ENCODE measurements at places on chromosomes 3 and 15.
A peak's percentile ranks its signal among the peaks of the same experiment; 100 is the strongest.

GRCh38 chr3:87625876-87626275 lies 349.5 kb upstream of the POU1F1 start:
- no peak for DNase-seq

GRCh38 chr3:40417845-40418543 lies 31.0 kb downstream of the ENTPD3 start:
- no peak for DNase-seq

- DNase-seq, result no peak
Observed at GRCh38 chr3:65540666-65541065, 498.1 kb downstream of the MAGI1 start.

- DNase-seq, result no peak
Observed at GRCh38 chr15:70200511-70201424, 103.1 kb upstream of the TLE3 start.

DNA sequence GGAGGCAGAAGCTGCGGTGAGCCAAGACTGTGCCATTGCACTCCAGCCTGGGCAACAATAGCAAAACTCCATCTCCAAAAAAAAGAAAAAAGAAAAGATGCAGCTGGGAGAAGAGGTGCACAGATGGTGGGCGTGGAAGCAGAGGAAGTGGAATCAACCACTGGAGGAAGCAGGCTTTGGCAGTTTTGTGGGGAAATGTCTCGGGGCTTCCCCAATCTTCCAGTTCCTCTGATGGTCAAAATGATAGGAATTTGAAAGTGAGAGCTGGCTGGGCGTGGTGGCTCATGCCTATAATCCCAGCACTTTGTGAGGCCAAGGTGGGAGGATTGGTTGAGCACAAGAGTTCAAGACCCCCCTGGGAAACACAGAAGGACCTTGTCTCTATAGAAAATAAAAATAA lies 48.1 kb upstream of the SMAD3 start:
- no peak for DNase-seq

- no peak for DNase-seq
Observed at GRCh38 chr15:63900306-63900705, 66.6 kb upstream of the HERC1 start.

DNA sequence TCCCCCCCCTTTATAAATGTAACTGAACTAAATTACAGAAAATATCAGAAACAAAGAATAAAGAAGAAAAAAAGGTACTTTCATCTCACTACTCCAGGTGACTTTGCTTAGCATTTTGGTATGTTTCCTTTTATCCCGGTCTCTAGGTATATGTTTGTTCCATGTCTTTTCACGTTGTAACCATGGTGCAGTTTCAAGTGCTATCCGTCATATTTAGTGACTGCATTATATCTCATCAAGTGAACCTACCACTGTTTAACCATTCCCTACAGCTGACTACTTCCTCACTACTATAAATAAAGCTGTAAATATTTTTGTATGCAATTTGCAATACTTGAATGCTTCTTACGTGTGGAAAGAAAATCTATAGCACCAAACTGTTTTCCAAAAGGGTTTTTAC lies 2.2 kb downstream of the BTBD1 start:
- no peak for DNase-seq

DNA sequence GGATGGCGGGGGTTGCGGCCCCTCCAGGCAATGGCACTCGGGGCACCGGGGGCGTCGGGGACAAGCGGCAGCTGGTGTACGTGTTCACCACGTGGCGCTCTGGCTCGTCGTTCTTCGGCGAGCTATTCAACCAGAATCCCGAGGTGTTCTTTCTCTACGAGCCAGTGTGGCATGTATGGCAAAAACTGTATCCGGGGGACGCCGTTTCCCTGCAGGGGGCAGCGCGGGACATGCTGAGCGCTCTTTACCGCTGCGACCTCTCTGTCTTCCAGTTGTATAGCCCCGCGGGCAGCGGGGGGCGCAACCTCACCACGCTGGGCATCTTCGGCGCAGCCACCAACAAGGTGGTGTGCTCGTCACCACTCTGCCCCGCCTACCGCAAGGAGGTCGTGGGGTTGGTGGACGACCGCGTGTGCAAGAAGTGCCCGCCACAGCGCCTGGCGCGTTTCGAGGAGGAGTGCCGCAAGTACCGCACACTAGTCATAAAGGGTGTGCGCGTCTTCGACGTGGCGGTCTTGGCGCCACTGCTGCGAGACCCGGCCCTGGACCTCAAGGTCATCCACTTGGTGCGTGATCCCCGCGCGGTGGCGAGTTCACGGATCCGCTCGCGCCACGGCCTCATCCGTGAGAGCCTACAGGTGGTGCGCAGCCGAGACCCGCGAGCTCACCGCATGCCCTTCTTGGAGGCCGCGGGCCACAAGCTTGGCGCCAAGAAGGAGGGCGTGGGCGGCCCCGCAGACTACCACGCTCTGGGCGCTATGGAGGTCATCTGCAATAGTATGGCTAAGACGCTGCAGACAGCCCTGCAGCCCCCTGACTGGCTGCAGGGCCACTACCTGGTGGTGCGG lies 1.9 kb downstream of the CHST2 start:
- DNase-seq, result no peak

DNA sequence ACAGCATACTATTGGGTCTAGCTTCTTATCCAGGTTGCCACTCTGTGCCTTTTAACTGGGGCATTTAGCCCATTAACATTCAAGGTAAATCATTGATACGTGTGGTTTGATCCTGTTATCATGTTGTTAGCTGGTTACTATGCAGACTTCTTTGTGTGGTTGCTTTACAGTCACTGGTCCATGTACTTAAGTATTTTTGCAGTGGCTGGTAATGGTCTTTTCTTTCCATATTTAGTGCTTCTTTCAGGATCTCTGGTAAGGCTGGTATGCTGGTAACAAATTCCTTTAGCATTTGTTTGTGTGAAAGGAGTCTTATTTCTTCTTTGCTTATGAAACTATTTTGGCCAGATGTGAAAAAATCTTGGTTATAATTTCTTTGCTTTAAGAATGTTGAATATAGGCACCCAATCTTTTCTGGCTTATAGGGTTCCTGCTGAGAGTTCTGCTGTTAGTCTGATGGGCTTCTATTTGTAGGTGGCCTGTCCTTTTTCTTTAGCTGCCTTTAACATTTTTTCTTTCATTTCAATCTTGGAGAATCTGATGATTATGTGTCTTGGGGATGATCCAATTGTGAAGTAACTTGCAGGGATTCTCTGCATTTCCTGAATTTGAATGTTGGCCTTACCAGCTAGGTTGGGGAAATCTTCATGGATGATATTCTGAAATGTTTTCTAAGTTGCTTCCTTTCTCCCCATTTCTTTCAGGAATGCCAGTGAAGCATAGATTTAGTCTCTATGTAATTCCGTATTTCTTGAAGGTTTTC lies 39.3 kb downstream of the CCR1 start:
- DNase-seq, result no peak

GRCh38 chr15:73329501-73330200 lies 39.1 kb downstream of the HCN4 start:
- DNase-seq, result no peak

GRCh38 chr15:88322461-88322860 lies 65.9 kb upstream of the NTRK3 start:
- no peak for DNase-seq

GRCh38 chr15:42065033-42065432 lies 29.3 kb downstream of the PLA2G4D start:
- no peak for DNase-seq

DNA sequence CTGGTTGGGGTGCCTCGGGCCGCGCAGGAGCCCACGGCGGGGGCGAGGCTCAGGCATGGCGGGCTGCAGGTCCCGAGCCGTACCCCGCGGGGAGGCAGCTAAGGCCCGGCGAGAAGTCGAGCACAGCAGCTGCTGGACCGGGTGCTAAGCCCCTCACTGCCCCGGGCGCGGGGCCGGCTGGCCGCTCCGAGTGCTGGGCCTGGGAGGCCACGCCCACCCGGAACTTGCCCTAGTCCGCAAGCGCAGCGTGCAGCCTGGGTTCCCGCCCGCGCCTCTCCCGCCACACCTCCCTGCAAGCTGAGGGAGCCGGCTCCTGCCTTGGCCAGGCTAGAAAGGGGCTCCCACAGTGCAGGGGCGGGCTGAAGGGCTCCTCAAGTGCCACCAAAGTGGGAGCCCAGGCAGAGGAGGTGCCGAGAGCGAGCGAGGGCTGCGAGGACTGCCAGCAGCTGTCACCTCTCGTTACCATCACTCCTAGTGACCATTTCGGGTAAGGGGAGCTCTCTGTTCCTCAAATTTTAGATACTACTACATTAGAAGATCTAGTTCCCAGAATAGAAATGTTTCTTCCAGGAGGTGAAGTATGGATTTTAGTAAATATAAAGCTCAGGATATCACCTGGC lies 417.0 kb upstream of the AGTR1 start:
- no peak for DNase-seq

DNA sequence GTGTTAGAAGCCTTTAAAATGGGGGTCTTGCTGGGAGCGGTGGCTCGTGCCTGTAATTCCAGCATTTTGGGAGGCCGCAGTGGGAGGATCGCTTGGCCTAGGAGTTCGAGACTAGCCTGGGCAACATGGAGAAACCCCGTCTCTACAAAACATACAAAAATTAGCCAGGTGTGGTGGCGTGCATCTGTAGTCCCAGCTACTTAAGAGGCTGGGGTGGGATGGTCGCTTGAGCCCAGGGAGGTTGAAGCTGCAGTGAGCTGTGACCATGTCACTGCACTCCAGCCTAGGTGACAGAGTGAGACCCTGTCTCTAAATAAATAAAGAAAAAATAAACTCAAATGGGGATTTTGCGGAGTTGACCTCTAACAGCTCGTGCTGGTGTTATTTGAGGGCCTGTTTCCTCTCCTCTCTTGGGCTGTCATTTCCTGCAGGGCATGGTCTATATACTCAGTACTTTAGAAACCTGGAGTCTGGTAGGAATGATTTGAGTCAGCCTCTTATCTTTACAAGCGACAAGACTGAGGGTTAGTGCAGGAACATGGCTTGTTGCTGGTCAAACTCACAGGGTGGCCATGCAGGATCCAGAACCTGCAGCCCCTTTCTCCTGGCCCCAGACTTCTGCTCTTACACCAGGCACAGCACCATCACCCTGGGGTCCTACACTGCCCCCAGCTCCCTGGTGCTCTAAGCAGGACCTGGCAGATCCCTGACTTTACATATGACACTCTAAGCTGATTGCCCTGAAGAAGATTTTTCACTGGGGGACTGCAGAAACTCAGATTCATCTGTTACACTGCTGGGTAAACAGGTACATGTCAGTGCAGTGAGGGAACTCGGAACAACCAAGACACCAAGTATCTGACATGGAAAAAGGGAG lies 15.1 kb downstream of the EHD4 start:
- DNase-seq, result no peak

DNA sequence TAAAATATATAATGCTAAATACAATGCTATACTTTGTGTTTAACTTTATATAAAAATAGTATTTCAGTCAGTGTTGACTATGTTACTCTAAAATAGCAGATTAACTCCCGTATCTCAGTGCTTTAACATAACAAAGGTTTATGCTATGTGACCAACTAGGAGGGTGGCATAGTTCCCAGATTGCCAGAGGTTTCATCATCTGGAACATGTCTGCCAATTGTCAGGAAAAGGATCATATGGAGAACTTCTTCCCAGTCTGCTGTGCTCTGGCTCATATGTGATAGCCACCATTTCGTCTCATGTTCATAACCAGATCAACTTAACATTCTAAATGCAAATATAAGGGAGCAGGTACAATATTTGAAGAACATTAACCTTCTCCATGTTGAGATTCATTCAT lies 720.2 kb downstream of the MCTP2 start:
- no peak for DNase-seq

DNA sequence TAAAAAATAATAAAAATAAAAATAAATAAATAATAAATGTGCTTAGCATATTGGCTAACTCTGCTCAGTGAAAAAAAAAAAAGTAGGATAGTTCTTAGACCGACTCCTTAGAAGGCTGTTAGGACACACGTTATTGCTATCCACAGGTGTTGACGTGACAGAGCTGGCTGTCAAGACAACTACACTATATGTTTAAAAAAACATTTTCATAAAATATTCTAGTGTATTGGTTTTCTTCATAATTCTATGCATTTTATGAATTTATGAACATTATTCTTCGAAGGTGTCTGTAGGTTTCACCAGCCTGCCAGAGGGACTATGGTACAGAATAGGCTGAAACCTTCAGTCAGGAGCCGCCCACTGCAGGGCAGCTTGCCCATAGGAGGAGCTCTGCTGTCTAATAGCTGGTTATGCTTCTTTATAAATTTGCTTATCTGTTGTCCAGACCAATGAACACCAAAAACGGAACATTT lies 9.2 kb downstream of the TM4SF1 start:
- DNase-seq, result no peak

DNA sequence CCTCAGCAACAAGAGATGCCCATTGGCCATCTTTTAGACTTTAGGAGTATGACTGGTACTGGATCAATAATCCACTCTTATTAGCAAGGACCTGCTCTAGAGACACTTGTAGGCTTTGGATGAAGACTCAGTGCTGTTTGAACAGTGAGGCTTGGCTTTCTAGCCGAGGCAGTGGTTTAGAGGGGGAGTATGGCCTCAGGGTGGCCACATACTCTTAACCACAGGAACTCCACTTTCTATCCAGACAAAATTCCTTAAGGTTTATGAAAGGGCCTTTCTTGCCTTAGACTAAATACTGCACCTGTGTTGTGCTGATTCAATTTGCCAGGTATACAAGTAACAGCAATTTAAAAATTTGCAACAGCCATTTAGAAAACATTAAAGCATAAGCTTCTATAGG lies 1046.3 kb downstream of the DIPK2A start:
- DNase-seq, result no peak

- DNase-seq, result no peak
Observed at GRCh38 chr15:67120839-67121643, 55.6 kb downstream of the SMAD3 start.

DNA sequence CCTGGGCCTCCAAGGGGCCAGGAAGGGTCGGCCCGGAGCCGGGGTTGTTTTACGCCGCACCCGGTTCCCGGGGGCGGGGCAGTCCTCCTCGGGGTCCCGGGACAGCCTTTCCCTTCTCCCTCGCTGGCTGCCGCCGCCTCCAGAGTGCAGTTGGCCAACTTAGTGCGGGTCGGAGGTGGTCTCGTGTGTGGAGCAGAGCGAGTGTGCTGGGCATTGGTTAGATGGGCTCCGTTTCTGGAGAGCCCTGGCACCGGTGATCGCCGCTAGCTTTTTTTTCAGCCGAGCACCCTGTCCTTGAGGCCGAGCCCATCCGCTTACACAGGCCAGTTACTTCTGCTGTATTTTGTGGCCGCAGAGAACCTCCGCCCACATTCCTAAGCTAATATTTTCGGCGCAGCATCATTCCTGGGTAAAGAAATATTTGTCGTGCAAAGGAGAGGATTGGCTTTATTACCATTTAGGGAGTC lies 585 bp downstream of the KIF23 start:
- DNase-seq, result peak; percentile 41
